Stimulated activated CD4-positive, alpha-beta T cell treated with anti-CD3 and anti-CD28 coated beads, Interleukin-4, amount 100 ng/mL, for 4 hours (primary cell): ENCODE measurements at places on chromosomes 1 and 21.
A peak's percentile ranks its signal among the peaks of the same experiment; 100 is the strongest.

DNA sequence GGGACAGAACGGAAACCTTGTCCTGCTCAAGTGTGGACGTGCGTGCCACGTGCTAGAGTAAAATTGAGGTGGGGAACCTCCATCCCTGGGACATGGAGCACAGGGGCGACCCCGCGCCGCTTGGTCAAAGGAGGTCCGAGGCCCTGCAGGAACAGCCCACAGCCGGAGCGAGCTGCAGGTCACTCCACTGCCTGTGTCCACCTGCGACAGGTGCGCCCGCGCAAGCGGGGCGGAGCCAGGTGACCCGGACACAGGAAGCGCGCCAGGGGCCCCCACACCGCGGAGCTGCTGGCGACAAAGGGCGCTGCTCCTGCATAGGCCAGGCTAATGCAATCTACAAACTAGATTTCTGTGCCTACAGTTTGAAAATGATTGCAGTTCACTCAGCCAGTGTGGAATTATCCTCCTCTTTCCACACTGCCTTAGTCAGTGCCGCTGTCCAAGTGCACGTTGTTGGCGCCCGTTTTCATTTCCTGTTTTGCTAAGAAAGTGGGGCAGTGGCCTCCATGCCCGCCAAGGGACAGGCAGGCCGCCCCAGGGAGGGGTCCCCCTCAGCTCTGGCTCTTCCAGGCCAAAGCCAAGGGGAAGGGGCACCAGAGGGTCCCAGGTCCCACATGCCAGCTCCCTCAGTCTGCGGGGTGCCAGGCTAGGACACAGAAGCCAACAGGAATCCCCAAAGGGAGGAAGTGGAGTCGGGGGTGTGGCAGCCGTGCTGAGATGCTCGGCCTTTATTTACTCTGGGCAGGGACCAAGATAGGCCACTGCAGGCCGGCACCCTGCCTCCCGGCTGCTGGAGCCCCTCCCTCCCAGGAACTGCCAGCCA is 4.3 kb upstream of the NADK start:
- no peak for DNase-seq

- no peak for DNase-seq
These were observed 328.2 kb downstream of the KCTD3 start for GRCh38 chr1:215895276-215895675.

- no peak for DNase-seq
These were observed 9.3 kb upstream of the SSBP3 start for GRCh38 chr1:54415533-54415932.

GRCh38 chr1:920010-920409 is 3.7 kb upstream of the SAMD11 start:
- no peak for DNase-seq

DNA sequence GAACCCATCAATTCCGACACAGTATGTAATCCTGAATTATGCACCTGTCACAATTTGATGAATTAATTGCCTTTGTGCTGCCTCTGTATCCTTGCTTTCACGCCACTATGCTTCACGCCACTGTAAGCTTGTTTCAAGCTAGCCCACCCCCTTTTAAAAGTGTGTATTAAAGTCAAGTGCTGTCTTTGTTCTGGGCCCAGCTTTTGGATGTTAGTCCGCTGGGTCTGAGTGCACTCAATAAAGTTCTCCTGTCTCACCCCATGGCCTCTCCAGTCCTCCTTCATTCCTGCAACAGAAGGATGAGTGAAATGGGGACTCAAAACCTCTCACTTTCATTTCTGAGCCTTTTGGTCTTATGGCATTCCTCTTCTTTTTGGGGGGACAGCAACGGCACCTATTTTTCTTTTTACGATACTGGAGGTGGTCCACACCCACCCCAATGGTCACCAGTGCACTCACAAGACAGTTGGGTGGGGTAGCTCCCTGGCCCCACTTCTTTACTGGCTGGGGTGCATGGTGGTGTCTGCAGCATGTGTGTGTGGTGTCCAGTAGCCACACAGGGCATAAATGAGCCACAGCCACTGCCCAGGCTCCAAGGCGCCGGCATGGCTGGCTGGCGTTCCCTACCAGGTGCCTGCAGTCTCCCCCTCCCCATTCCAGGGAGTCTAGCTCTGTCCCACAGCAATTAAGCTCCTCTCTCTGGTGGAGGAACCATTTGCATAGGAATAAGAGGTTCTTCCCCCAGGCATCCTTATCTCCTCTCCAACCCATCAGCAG is 1.8 kb downstream of the THEM4 start:
- no peak for DNase-seq

- DNase-seq: no peak
These were observed 135.5 kb downstream of the SETD4 start for GRCh38 chr21:35924714-35925301.

DNA sequence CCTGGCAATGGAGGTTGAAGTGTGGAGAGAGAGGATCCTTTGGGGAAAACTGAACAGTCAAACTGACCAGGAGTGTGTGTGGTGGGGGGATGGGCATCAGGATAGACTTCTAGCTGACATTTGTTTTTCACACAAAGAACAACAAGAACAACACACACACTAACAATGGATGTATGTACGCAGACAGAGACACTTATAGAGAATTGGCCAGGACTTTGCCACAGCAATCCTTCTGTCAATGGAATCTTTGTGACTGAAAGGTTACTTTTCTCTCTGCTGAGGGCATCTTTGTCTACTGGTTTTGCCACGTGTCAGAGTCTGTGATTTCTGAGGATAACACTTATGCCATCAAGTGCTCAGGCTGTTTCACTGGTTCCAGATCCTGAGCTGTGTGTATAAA is 12.4 kb upstream of the FCGR2A start:
- DNase-seq: no peak

DNA sequence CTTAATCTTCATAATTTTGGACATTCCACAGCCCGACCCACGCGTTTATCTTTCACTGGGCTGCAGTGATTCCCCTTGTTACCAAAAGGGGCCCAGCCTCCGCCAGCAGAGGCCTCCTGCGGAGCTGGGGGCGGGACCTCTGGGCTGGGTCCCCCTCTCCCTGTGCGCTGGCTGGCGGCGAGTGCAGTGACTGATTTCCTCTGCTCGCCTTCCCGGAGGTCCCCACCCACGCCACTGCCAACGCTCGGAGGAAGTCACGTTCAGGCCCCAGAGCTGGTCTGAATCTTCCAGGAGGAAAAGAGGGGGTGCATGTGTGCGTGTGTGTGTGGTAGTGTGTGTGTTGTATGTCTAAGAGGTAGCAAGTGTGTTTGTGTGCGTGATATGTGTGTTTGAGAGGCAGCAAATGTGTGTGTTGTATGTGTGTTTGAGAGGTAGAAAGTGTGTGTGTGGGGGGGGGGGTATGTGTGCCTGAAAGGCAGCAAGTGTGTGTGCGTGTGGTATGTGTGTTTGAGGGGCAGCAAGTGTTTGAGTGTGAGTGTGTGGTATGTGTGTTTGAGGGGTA is 35.0 kb upstream of the JAK1 start:
- peak; percentile 90 for DNase-seq

- no peak for DNase-seq
These were observed 379.0 kb downstream of the LMX1A start for GRCh38 chr1:164977561-164977960.

GRCh38 chr1:44024903-44025525 is 6.2 kb downstream of the SLC6A9 start:
- DNase-seq: no peak

DNA sequence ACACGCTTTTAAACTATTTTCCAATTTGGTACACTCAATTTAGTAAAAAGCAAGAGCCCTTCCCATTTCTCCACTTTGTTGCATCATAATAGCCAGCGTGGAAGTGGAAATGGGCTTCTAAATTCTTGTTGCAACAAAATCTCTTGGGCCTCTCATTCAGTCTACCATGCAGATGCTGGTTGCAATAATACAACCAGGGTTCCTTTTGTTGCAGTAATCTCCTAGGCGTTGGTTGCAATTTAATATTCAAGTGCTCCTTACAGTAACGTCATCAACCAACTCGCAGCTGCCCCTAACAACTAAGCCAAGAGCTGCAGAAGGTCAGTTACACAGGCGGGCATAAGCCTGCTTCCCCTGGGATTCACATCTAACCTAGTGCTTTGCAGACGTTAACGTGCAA is 2.7 kb upstream of the HDGF start:
- no peak for DNase-seq

- DNase-seq: no peak
These were observed 4.9 kb upstream of the ABCA4 start for GRCh38 chr1:94125551-94126514.

GRCh38 chr1:85406887-85407533 is 57.9 kb downstream of the DDAH1 start:
- DNase-seq: no peak

GRCh38 chr1:188941986-188942385 is 1535.7 kb downstream of the BRINP3 start:
- no peak for DNase-seq

- DNase-seq: no peak
These were observed 99.7 kb upstream of the IRF2BP2 start for GRCh38 chr1:234709473-234710228.

DNA sequence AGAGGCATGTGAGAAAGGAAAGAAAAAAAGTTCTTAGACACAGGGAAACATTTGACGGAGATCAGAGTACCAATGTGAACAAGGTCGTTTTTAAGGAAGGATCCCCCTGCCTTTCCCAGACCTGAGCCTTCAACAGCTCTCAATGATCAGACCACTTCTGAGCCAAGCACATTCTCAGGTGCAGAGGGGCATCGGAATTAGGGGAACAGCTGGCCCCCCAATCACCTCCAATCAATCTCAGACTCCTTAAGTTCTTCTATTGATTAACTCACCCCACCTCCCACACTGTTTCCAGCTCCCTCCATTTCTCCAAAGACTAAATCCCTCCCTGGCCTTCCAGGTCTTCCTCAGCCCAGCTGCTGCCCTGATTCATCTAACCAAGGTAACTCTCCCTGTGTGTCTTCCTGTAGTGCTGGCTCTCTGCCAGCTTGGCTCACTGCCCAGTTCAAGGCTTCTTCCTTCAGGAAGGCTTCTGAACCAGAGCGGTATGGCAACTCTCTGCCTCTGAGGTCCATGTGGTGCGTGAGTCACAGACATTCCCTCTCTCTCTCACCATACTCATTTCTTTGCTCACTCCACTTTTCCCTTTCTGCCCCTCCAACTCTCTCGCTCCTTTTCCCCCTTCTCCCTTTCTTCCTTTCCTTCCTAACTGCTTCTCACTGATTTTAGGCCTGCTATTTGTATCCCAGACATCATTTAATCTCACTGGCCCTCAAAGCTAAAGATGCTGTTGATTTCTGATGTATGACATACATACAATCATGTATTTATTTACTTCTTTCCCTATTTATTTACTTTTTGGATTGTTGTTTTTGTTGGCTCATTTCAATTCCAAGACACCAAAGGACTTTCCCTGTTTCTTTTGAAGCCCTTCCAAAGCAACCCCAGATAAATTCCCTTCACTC is 18.1 kb downstream of the CFAP45 start:
- peak; percentile 9 for DNase-seq

GRCh38 chr1:14738235-14738634 is 139.8 kb downstream of the KAZN start:
- no peak for DNase-seq

GRCh38 chr1:115953180-115953579 is 23.1 kb upstream of the SLC22A15 start:
- no peak for DNase-seq

DNA sequence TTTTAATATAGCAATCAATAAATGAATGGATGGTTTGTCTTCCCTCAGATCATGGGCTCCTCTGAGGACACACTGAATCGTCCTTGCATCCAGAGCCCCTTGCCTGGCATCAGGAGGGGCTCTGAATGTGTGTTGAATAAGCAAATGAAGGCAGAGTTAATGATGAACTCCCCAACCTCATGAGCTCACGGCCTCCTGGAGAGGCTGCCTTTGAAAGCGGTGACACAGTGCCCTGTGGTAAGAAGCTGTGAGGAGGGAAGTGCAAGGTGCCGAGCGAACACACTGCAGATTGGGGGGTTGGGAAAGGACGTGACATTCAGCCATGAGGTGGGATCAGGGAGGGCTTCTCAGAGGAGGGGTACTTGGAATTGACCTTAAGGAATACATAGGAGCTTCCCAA is 3.2 kb upstream of the PARS2 start:
- no peak for DNase-seq

DNA sequence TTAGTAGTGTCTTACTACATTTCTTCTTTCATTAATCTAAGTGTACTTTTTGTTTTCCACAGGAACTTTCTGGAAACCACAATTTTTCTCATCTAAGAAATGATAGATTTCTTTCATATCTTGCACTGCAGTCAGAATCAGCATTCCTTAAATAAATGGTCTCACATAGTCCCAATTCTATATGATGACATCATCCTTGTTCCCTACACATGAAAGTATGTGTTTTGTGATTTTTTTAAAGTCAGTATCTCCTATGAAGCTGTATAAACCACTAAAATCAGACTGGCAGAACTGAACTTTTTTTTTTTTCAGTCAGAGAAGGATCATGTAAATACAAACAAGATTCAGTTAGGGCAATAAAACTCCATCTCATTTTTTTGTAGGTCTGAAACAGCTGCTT is 742.6 kb upstream of the CXADR start:
- DNase-seq: no peak

- no peak for DNase-seq
These were observed 26.4 kb downstream of the CAPN2 start for GRCh38 chr1:223738465-223739365.

- no peak for DNase-seq
These were observed 89.9 kb downstream of the EPB41 start for GRCh38 chr1:29004288-29004687.

GRCh38 chr1:42934541-42935312 is 23.9 kb downstream of the SLC2A1 start:
- DNase-seq: no peak

DNA sequence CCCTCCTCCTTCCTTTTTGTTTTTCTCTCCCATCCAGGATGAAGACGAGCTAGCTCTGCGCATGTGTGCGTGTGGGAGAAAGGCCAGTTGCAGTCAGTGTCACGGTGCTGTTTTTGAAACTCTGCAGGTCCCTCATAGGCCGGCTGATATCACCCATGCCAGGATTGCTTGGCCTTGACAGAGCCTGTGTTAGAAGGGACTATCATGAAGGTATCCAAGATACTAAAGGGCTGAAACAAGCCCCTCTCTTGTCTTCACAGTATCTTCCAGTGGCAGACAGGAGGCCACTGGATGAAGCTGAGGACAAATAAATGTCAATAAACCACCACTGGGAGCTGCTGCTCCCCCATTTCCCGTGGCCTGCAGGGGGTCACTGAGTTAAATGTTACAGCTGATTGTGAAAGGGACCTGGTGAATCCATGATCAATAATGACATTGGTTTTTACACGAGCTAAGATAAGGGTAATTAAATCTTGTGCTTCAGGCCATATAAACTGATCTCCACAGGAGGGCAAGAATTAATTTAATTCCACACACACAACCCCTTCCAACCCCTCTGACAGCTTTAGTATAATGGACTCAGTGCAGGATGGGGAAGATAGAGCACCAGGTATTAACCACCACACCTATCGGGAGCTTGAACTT is 64.6 kb upstream of the TARBP1 start:
- DNase-seq: no peak

- DNase-seq: no peak
These were observed 31.6 kb upstream of the SOX13 start for GRCh38 chr1:204041232-204041767.
